ENCODE measurements at places on chromosomes 13 and 19.

- no peak for DNase-seq
Observed at GRCh38 chr13:39784347-39784746, 128.9 kb downstream of the COG6 start.

DNA sequence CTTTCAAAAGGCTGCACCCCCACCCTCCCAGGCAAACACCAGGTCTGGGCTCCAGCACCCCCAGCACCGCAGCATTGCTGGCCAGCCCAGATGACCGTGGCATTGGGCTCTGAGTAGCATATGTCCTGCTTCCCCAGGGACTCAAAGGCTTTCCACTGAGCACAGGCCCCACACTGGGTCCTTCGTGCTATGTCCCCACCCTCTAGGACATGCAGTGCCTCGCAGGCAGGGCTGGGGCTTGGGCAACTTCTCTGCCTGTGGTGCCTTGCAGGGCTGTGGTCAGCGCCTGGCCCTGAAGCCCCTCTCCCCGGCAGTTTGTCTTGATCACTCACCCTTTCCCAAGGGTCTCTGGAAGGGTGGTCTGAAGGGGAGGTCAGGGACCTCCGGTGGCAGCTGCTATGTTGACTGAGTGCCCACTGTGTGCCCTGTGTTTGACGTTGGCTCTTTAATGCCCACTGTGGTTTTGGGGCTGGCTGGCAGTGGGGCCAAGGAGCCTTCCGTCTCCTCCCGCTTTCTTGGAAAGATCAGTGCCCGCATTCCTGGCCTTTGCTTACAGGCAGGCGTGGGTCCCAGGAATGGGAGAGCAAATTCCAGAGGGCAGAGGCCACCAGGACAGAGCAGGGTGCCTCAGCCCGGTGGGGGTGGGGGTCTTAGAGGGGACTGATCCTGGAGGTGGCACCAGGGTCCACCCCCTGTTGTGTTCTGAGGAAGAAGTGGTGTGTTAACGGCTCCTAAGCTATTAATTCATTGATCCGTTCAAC, 20.3 kb upstream of the CRTC1 start:
- no peak for DNase-seq

GRCh38 chr19:31266196-31266595, 83.0 kb downstream of the TSHZ3 start:
- no peak for DNase-seq

- peak; percentile 53 for DNase-seq
Observed at GRCh38 chr13:33487575-33488243, 202.2 kb upstream of the STARD13 start.

DNA sequence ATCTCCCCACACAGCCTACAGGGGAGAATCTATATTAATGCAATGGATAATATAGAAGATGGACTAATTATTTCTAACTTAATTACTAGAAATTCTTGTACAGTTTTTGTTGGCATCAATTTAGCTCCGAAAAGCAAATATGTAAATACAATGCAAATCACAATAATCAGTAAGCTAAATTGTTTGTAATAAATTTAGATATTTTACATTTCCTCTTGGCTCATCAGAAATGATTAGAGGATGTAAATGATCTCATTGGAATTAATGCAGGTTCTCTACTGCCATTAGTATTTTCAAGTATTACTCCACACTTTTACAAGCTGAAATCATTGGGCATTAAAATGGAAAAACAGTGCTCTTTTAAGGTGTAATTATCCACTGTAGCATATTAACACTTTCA, 741.8 kb upstream of the MIR17HG start:
- no peak for DNase-seq

GRCh38 chr19:31783592-31783991, 434.4 kb upstream of the TSHZ3 start:
- DNase-seq: no peak

DNA sequence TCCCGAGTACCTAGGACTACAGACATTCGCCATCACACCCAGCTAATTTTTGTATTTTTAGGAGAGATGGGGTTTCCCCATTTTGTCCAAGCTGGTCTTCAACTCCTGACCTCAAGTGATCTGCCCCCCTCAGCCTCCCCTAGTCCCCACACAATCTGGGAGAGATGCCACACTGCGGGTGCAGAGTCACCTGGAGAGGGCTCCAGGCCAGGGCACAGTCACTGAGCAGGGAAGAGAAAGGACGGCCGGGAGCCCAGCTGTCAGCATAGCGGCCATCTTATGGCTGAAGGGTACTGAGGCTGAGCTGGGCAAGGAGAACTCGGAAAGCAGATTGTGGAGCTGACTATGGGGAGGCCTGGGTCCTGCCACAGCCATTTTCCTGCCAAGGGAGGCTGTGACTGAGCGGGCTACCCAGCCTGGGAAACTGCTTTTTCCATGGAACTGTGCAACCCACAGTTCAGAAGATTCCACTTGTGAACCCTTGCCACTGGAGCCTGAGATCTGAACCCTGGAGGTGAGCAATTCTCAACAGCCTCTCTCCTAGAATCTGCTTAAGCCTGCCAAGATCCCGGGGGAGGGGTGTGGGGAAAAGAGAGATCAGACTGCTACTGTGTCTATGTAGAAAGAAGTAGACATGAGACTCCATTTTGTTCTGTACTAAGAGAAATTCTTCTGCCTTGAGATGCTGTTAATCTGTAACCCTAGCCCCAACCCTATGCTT, 109.2 kb downstream of the ZNF486 start:
- no peak for DNase-seq

DNA sequence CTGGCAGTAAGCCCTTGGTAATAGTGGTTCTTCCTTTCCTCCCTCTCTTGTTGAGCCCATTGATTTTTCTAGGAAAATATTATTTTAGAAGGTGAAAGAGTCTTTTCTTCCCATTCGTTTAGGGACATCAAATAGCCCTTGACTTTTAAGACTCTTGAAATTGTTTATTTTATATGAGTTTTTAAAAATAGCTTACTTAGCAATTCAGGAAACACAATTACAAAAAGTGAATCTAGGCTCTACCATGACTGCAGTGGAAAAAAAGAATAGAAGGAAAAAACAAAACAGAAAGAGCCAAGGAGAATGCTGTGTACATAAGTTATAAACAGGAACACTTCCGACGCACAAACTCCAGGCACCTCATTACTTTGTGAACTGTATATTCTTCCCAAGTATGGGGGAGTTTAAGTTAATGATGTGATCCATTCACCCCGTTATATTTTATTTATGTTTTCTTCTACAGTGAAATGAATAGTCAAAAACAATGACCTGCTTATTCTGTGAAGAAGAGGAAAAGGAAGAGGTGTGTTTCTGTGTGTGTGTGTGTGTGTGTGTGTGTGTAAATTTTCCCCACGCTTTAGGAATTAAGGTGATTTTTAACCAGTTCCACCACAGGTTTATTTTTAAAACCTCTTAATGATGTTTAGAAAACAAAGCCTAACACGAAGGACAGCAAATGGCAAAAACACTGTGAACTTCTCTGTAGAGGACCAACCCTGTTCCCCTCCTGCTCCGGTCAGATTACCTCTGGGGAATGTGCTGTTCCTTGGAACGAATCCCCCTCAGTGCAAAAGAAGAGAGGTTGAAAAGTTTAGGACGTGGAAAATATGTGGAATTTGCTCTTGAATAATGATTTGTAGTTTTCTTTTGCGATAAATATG, 266.3 kb downstream of the KLF5 start:
- DNase-seq: no peak

DNA sequence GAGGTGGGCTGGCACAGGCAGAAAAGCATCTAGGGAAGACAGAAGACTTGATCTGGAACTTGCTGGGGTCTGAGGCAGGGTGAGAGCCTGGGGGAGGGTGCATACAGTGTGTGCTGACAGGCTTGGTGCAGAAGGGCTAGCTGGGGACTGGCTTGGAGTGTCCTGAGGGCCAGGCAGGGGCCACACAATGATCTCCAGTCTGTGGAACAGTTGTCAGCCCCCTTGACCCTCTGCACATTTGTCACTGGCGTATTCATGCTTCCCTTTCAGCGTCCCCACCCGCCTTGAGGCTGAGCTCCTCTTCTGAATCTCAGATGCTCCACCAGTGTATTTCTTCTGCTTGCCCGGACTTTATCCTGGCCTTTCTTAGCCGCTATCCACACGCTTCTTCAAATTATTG, 2.8 kb upstream of the MICU2 start:
- DNase-seq: no peak

DNA sequence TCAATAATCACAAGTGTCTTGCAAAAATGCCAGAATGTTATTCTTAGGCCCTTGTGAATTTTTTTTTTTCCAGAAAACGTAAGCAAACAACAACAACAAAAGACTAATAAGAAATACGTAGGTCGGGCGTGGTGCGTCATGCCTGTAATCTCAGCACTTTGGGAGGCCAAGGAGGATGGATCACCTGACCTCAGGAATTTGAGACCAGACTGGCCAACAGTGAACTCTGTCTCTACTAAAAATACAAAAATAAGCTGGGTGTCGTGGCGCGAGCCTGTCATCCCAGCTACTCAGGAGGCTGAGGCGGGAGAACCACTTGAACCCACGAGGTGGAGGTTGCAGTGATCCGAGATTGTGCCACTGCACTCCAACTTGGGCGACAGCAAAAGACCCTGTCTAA, 20.9 kb downstream of the TSC22D1 start:
- no peak for DNase-seq

GRCh38 chr13:23889615-23890607, 711 bp upstream of the MIPEP start:
- peak; percentile 49 for DNase-seq

GRCh38 chr13:21318891-21319532, 140.1 kb downstream of the ZDHHC20 start:
- no peak for DNase-seq

GRCh38 chr13:114146629-114147028, 14.2 kb upstream of the RASA3 start:
- DNase-seq: no peak

DNA sequence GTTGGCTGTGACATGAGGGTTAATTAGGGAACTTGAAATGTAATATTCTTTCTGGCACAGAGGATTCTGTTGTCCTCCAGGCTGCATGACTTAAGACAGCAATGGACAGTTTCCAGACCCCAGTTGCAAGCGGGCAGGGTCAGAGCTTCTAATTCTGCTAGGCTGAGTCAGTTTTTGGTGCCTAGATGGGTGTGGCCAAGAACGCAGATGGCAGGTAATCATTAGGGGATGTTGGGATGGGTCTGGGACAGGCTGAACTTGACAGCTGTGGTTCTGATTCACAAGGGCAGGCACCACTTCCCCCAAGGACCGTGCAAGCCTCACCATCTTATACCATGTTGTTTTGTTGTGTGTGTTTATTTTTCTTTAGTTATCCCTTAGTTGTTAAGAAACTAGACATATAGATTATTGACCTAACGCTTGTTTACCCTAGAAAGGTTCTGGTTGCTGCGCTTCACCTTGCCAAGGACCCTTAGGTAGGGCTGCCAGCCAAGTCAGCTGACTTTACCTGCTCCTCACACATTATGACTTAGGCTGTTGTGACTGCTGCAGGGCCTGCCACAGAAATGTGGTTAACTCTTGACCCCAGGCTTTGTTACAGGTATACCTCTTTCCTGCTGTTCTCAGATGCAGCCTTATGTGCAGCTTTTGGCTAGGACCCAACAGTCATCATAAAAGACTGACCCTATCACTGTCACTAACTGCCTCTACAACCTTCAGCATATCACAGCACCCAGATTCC, 117.7 kb upstream of the KLF12 start:
- no peak for DNase-seq

DNA sequence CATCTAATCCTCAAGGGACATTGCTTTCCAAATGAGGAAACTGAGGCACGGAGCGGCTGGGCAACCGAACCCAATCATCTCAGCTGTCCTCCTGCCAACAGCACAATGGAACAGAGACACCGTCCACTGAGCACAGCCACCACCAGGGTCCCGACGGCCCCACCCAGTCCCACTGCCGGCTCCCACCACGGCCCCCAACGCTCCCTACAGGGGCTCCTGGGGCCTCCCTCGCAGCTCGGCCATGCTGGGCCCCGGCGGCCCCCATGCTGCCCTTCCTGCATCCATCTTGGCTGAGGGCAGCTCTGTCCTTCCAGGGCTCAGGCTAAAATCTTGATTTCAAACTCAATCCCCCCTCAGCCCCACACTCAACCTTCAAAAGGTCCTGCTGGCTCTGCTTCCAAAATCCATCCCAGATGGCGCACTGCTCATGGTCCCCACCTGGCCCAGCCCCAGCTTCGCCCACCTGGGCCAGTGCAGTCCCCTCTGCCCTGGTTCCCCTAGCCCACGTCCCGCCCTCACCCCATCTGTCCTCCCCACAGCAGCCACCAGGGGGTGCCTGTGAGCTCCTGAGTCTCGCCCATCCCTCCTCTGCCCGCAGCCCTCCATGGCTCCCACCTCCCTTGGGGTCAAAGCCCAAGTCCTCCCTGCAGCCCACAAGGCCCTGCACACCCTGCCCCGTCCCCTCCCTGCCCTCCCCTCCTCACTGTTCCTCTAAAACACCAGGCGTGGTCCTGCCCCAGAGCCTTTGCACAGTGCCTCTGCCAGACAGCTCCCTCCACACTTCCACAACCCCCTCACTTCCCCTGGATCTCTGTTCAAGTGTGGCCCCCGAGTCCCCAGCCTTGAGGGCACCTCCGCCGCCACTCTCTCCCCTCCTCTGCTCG, 7.9 kb downstream of the PIP5K1C start:
- no peak for DNase-seq

DNA sequence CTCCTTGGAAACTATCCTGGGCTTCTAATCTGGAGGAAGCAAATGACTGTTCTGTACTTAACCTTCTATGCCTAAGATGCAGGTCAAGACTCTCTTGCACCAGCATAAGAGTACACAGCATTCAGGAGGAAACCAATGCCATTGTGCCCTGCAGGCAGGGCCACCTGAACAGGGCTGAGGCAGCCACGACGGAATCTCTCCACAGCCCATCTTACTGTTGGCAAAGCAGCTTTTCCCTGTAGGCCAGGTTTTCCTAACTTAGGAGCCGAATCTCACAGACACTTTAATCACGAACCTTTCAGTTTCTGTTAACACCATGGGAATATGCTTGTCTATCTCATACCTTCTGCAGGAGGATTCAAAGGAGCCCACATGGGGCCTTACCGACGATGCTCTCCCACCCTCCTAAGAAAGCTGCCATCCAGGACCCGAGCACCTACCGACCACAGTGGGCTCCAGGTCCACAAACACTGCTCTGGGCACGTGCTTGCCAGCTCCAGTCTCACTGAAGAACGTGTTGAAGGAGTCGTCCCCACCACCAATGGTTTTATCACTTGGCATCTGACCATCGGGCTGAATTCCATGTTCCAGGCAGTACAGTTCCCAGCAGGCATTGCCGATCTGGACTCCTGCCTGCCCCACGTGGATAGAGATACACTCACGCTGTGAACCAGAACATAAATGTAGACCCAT, 2.6 kb downstream of the TUBA3C start:
- no peak for DNase-seq

DNA sequence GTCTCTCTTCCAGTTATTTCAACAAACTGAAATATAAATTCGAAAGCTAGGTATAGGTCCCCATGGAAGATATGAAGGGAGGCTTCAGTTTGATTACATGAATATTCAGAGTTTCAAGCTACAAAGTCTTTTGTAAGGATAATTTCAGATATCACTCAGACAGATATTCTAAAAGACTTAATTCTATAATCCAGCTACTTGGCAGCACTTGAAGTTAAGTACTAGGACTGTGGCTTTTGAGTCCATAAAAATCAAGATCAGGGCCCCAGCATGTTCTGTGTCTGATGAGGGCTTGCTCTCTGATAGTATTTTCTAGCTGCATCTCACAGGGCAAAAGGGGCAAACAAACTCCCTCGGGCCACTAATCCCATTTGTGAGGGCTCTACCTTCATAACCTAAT, 160.6 kb upstream of the IRS2 start:
- no peak for DNase-seq

GRCh38 chr19:15129856-15130585, 22.8 kb downstream of the SYDE1 start:
- DNase-seq: no peak

GRCh38 chr19:43311706-43312105, 41.8 kb upstream of the CD177 start:
- DNase-seq: no peak

- DNase-seq: no peak
Observed at GRCh38 chr13:87057807-87058520, 613.2 kb upstream of the SLITRK5 start.

Data from inflammatory macrophage treated with lipopolysaccharide for 4 hours (primary cell).